Hepatocyte (in vitro differentiated cells): ENCODE measurements at places on chromosomes 2 and 18. TPM values are rescaled to one million over a fixed set of nuclear protein-coding genes. Genes with fewer than 3 reads are reported as not detected.

The ALK gene
- 0.20 and 0.27 TPM in 2 replicates for total RNA-seq

The ASPRV1 gene
- total RNA-seq, result 0.24 and 0.73 TPM in 2 replicates

The PDCD1 gene
- not detected in 2 replicates for total RNA-seq

The UGT1A8 gene
- total RNA-seq, result 0.08 and 0.10 TPM in 2 replicates

The C2orf74 gene
- 5.1 and 6.2 TPM in 2 replicates for total RNA-seq

The SERPINB10 gene
- total RNA-seq, result 0.93 TPM in 1 of 2 replicates, not detected in the other

The CAVIN2 gene
- total RNA-seq, result 4.8 and 5.2 TPM in 2 replicates

The DSG2 gene
- total RNA-seq, result 98.1 and 105 TPM in 2 replicates

The ANTXR1 gene
- 24.5 and 34.7 TPM in 2 replicates for total RNA-seq

The FEV gene
- 0.70 TPM in 1 of 2 replicates, not detected in the other for total RNA-seq

The FN1 gene
- total RNA-seq, result 2,129 and 3,020 TPM in 2 replicates
